ENCODE measurements at places on chromosomes 5 and 9.

GRCh38 chr5:168875832-168876231 lies 296.7 kb upstream of the PANK3 start:
- DNase-seq: no peak

GRCh38 chr9:104456831-104457230 lies 47.2 kb upstream of the OR13F1 start:
- DNase-seq: no peak

- DNase-seq: no peak
Measured at GRCh38 chr9:90894986-90895687, 93.5 kb downstream of the SYK start.

- DNase-seq: no peak
Measured at GRCh38 chr9:91154686-91155085, 207.0 kb downstream of the AUH start.

DNA sequence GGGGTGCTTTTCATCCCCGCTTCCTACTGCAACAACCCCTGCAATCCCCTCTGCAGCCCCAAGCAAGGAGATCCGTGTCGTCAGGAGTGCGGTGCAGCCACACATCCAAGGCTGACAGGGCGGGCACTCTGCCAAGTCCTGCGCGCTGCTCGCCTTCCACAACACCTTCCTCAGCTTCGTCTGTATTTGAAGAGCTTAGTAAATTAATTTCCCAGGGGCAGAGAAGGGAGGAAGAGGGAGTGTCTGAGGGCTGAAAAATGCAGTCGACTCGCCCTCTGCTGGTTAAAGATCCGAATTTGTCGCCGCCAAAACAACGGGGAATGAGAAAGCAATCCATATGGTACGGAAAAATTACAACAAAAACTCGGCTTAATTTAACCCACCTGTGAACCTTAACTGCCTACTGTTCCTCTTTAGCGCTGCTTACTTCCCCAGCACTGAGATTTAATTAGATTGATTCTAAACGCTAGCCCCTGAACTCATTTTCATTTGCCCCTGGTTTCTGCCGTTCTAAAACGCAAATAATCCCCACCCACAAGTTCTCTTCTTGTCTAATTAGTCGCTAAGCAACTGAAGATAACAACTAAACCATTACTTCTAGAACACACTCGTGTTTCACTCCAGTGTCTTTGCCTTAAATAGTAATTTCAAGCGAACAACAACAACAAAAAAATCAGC lies 10.9 kb upstream of the PCDHB1 start:
- no peak for DNase-seq

- DNase-seq: no peak
Measured at GRCh38 chr5:10584714-10585517, 21.0 kb downstream of the ANKRD33B start.

DNA sequence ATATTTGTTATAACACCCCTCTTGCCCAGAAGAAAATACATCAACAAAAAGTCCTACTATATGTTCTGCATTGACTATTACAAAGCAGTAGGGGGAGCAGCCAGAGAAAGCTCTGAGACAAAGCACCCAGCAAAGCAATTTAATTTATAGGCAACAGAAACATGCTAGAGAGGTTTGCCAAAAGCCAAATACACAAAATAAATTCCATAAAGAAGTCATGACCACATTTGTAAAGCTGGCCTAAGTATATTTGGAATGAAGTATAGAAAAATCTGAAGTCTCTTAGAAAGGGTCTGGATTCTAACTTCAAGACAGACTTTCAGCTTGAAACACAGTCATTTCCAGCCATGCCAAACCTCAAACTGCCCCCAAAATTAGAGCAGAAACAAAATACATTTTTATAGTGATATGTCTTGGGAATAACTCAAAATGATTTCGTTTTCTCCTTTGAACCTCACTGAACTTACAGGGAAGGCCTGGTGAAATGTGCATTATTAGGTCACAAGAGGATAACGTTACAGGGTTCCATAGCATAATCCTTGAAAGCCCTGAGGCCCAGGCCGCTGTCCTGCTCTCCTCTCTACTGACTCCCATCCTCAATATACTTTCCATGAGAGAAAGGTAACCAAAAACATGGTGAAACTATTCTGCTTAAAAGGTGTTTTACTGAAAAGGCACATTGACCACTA lies 451.8 kb downstream of the RAB3C start:
- DNase-seq: no peak

DNA sequence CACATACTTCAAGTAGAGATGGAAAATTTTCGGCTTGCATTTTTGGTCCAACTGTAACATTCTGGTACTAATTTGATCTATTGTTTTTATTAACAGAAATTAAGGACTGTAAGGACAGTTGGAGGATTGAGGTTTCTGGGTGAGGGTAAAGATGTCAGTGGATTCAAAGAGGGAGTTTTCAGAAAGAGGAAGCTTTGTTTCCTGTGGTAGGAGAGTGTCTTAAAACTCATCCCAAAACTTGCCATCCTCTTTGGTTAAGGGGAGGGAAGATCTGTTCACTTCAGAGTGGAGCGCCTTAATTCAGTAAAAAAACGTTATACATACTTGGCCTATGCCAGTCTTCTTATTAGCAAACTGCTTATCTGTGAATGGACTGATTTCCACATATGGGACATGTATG lies 13.8 kb downstream of the CNTRL start:
- DNase-seq: no peak

GRCh38 chr9:2026220-2026997 lies 11.3 kb downstream of the SMARCA2 start:
- DNase-seq: no peak

DNA sequence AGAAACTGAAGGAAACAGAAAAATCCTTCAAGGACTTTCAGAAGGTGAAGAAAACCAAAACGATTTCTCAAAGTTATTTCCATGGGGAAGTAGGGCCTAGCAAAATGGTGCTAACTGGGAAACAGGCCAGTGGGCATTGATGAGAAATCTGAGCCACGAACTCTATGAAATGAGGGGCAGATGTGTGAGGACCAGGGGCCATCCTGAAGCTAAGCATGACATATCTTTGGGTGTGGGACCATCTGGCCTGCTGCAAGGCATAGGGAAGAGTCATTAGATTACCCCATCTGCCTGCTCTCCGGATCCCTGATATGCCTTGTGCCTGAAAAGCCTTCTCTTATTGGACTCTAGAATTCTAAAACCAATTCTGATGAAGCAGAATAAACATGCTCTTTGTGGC lies 143.8 kb downstream of the PALM2AKAP2 start:
- DNase-seq: no peak

- DNase-seq: no peak
Measured at GRCh38 chr5:73529081-73529480, 30.8 kb downstream of the BTF3 start.

DNA sequence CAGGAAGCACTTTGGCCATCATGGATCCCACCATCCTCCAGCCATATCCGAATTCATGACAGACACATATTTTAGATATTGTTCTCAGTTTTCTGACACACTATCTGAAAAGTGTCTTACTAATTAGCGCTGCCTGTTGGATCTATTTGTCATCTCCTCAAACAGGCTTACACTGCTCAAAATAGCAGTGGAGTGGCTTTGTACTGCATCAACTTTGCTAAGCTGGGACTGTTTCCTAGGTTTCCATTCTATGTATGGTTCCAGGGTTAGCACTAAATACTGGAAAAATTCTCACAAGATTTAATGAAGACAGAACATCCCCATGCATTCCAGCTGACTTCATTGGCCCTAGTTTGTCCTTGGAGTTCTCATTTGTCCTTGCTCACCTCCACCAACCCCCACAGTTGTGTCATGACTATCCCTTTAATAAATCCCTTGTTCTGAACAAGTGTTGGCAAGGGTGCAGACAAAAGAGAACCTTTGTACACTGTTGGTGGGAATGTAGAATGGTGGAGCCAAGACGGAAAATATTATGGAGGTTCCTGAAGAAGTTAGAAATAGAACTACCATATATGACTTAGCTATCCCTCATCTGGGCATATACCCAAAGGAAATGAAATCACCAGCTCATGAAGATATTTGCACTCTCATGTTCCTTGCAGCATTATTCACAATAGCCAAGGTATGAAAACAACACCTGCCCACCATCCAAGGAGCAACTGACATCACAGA lies 136.5 kb upstream of the RAI14 start:
- DNase-seq: no peak

DNA sequence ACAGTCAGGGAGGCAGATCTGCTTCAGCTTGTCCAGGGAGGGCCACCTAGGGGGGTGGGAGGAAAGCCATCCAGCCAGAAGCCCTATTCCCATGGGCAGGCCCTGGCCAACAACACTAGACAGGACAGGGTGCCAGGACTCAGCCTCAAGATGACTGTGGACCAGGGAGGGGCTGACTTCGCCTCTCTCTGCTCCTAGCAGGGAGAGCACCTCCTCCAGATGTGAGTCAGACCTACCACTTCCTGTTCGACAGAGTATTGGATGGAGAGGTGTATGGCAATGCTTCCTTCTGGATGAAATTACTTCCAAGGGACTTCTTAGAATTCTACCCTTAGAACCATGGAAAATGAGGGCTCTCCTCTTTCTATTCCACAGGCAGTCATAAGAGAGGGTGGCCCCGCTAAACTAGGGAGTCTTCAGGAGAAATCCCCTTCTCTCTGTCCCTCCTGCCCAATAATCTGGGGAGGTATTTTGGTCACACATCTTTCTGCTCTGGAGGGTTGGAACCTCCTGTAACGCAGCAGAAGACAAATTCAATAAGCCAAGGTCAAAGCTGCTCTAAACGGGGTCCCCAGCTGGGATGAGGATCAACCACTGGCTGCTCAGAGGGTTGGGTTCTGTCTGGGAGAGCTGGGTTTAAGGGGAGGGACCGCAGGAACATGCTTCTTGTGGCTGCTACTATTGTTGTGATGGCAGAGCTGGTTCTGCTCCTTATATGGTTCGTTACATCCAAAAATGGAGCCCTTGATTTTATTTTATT lies 23.2 kb upstream of the RCL1 start:
- DNase-seq: no peak

DNA sequence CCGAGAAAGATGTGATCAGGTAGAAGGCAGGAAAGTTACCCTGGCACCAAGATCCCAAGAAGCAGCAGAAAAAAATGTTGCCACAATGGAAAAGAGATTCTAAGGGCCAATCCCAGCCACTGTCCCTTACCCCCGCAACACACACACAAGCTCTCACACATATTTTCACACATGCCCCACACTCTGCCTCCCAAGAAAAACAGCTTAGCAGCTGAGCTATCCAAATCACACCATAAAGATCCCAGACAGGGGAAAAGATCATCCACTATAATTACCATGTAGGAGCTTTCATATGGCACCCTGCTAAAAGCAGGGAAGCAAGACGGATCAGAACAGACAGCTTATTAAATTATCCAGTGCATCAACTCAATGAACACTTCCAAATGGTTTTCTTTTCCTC lies 143.4 kb downstream of the FAM114A2 start:
- no peak for DNase-seq

DNA sequence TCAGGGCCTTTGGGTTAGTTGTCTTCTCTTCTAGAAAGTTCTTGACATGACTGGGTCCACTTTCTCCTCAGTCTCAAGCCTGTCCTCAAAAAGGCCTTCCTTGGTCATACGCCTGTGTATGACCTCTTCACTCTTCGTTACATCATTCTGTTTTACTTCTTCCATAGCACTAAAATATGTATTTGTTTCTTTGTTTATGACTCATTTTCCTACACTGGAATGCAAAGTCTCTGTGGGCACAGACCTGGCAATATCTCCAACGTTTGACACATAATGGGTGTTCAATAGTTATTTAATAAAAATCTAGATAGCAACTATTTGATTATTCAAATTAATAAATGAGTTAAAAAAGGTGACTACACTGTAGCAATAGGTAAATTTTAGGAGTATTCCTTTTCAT lies 85.1 kb downstream of the YIPF5 start:
- DNase-seq: no peak

DNA sequence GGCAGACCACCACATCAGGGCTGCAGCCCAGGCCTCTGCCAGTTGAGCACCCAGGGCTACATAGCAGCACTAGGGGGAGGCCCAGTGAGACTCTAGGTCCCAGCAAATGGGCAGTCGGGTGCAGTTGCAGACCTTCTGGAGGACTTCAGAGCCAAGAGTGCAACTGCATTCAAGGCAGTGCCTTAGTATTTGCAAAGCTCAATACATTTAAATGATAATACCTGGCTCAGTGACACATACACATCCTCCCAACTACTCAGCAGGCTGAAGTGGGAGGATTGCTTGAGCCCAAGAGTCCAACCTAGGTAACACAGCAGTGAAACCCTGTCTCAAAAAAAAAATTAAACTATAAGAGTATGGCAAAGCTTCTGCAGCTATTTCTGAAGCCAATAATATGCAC lies 38.6 kb upstream of the TMOD1 start:
- DNase-seq: no peak

GRCh38 chr9:98047002-98047401 lies 9.5 kb upstream of the NANS start:
- no peak for DNase-seq

DNA sequence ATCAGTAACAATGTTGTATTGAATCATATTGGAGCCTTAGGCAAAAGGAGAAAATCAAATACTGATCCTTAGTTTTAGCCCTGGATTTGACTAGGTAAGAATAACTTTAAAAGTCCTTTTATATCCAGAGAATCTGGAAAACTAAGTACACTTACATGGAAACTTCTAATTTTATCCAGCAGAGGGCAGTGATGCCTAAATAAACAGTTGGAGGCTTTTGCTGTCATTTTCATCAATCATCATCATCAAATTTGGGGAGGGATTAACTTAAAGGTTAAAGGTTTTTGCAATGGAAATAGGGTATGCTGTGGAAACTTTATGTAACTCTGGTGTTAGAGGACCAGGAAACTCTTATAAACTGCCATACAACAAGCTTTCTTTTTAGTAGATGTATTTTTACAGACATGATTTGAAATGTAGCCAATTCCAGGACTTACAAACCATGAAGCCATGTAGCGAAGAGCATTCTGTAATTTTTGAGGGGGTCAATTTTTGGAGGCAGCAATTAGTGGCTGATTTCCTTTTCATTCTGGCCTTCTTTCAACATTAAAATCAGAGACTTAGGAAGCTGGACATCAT lies 112.7 kb downstream of the OSTF1 start:
- DNase-seq: no peak

GRCh38 chr5:40799258-40799657 lies 1.1 kb upstream of the PRKAA1 start:
- no peak for DNase-seq

DNA sequence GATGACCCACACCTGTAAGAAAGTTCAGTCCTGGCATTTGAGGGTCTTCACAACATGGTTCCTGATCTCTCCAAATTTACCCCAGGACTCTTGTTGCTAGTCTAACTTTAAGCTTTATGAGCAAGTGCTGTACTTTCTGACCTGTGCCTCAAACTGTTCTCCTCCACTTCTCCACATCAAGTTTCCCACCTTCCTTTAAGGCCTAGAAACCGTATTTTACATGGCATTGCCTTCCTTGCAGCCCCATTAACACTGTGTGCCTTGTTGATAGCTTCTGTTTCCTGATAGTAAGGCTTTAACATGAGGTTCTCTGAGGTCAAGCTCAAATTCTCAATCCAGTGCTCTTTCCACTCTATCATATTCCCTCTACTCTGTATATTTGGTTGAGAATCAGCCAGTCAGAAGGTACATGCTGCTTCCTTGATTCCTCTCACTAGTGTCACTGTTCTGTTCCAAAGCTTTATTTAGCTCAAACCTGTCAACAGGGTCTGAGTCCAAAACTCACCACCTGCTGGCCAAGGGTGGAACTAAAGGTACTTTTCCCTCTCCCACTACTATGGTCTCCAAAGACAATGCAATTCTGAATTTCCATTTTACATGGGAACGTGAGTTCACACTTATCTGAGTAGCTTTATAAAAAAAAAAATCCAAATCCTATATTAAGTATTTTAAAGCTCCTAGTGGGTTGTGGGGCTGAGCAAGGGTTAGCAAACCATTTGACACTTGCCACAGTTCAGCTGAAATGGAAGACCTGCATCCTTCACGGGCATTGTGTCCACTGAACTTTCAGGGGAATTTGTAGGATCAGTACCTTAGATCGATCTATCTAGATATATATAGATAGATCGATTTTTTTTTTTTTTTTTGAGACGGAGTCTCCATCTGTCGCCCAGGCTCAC lies 21.1 kb downstream of the VCP start:
- DNase-seq: no peak
